ENCODE measurements at places on chromosomes 2 and 18.

- DNase-seq, result no peak
Measured at GRCh38 chr2:88866756-88867155, 175.3 kb downstream of the RPIA start.

GRCh38 chr2:88442061-88442460 lies 10.4 kb downstream of the FOXI3 start:
- no peak for DNase-seq

- no peak for DNase-seq
Measured at GRCh38 chr2:88696611-88697010, 5.1 kb downstream of the RPIA start.

DNA sequence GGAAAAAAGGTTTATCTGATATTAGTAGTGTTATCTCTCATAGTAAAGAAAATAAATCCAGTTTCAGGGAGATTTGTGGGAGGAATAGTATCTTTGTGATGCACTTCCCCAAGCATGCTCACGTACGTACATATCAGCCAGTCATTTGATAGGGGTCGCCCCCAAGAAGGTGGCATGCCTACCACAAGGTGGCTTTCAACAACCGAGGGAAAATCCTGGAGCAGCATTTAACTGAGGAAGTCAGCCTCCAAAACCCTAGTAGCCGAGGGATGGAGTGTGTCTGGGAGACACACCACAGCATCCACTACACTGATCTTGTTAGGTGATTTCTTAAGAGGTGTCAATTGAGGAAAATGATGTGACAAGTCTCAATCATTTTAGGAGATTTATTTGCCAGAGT lies 623.9 kb downstream of the NYAP2 start:
- no peak for DNase-seq

DNA sequence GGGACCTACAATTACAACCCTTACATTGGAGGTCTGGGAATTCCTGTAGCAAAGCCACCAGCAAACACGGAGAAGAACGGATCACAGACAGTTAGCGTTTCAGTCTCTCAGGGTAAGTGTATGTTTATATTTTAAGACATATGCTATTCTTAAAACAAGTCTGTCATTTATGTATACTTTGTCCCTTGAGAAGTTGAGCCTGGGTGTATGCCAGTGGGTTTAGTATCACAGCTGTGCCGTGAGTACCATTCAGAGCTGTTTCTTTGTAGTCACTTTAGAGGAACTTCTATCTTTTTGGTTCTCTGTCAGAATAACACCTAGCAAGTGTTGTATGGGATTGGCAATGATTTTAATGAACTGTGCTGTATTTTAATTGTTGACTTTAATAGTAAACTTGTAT lies 125.6 kb downstream of the BIRC6 start:
- DNase-seq, result no peak

DNA sequence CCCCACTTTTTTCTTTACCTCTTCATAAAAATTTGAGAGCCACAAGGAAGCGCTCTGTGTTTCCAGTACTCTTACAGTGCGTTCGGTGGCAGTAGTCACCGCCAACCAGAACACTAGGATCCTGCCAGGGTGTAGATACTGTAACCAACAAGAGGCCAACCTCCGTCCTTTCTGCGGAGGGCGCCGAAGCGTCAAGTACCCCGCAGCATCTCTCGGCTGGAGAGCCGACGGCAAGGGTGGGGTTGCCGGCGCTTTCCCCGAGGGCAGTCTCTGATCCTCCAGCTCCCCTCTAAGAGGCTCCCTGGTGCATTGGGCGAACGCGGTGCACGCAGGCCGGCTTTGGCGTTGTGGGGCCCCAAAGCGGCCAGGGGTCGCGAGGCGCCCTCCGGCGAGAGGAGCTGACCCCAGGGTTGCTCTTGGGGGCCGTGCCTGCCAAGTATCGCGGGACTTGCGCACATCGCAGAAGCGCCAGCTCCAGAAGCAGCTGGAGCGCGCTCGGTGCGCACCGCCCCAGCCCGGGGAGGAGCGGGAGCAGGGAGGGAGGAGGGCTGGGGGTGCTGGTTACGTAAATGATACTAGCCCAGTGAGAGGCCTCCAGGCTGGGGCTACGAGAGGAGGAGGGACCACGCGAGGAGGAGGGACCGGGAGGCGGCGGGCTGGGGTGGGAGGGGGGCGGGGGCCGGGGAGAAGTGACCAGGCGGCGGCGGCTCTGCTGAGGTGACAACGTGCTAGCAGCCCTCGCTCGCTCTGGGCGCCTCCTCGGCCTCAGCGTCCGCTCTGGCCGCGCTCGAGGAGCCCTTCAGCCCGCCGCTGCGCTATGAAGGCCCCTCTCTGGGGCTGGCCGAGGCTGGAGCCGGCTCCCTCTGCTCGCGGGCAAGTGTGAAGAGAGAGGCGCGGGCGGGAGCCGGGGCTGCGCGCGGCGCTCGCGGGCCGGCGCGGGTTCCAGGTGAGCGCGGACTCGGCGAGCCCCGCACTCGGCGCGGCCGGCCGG lies at the start of gene GALNT13:
Gene GALNT13 (plus strand): TSS at position 692 of the 991 bp plus-strand sequence.
- DNase-seq, result peak; percentile 91

GRCh38 chr18:506264-506663 lies 5.8 kb upstream of the COLEC12 start:
- DNase-seq, result no peak

GRCh38 chr18:69399253-69399652 lies 1.4 kb upstream of the DOK6 start:
- no peak for DNase-seq

- no peak for DNase-seq
Measured at GRCh38 chr2:172214252-172214651, 111.6 kb upstream of the DLX2 start.

DNA sequence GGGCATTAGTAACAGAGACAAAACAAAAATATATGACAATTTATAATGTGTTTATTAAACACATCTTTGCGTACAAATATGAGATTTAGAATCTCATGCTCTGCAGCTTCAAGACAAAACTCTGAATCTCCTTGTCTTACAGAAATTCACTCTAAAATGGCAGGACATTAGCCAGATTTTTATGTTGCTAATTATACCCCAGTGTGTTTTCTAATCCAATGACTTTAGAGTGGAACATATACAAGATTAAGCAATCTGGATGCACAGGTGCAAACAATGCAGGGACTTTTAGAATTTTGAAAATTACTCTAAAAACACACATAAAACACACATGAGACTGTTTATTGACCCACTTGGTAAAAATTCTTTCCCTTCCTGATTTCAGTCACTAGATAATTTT lies 85.9 kb downstream of the CALCRL start:
- DNase-seq, result no peak

DNA sequence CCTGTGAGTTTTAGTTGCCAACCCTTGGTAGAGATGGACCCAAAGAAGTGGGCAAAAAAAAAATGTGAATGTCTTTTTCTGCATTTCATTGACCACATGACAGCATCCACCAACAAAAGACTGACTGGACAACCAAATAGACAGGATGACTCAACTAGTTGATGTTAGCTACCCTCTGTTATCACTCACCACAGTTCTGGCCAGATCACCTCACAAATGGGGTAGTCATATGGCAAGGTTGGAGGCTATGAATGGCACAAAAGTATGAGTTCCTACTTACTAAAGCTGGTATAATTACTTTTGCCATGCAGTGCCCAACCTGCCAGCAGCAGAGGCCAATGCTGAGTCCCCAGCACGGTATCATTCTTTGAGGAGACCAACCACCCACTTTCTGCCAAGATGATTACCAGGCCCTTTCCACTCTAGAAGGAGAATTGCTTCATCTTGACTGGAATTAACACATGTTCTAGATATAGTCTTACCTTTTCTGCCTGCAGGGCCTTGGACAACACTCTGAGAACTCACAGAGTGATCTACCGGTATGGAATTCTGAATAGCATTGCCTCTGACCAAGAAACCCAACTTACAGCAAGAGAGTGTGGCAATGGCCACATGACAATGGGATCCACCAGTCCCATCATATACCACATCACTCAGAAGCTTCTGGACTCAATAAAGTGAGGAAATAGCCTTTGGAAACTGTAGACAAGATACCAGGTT lies 20.1 kb upstream of the TCF7L1 start:
- no peak for DNase-seq

DNA sequence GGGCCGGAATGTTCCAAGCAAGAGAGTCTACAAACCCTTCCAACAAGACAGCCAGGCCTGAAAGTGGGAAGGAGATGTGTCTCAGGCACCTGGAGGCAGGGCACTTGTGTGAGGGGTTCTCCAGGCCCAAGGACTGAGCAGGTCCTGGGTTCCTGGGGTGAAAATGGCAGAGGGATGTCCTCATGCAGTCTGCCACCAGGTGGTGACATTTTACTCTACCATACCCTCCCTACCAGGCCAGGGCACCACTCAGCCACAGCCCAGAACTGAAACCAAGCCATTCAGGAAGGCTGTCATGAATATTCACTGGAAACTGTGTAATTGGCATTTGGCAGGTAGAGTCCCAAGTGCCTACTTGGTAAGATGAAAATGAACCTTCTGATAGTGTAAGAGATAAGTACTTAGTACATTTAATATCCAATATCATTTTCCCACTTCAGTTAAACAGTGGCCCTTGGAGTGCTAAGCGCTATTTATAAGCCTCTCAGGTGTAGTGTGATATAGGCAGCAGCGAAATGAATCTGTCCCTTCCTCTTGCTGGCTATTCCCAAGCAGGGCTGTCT lies 185.1 kb downstream of the MYO5B start:
- DNase-seq, result peak; percentile 64

DNA sequence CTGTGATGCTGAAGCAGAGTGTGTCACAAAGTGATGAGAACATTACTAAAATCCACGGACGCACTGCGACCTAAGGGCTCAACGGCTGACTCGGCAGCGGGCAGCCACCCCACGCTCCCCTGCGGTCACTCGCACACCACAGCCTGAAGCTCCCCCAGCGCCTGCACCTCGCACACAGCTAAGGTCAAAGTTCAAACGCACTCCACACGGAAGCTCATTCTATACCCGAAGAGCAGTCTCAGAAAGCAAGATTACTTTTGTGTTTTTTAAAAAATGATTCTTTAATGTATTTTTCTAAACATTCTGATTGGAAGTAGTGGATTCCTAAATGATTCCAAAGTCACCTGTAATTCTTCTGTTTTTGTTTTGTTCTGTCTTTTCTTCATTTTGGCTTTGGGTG lies 21.7 kb downstream of the ASPRV1 start:
- no peak for DNase-seq

- DNase-seq, result no peak
Measured at GRCh38 chr2:15243762-15244161, 317.4 kb downstream of the NBAS start.

GRCh38 chr18:23283916-23284430 lies 148.7 kb downstream of the CABLES1 start:
- no peak for DNase-seq

- DNase-seq, result no peak
Measured at GRCh38 chr18:48997985-48998831, 47.4 kb upstream of the SMAD7 start.

GRCh38 chr2:108579623-108580022 lies 45.4 kb downstream of the LIMS1 start:
- DNase-seq, result no peak

- no peak for DNase-seq
Measured at GRCh38 chr2:42962508-42962953, 170.1 kb upstream of the HAAO start.

GRCh38 chr18:8586941-8587340 lies 22.3 kb upstream of the RAB12 start:
- DNase-seq, result no peak

DNA sequence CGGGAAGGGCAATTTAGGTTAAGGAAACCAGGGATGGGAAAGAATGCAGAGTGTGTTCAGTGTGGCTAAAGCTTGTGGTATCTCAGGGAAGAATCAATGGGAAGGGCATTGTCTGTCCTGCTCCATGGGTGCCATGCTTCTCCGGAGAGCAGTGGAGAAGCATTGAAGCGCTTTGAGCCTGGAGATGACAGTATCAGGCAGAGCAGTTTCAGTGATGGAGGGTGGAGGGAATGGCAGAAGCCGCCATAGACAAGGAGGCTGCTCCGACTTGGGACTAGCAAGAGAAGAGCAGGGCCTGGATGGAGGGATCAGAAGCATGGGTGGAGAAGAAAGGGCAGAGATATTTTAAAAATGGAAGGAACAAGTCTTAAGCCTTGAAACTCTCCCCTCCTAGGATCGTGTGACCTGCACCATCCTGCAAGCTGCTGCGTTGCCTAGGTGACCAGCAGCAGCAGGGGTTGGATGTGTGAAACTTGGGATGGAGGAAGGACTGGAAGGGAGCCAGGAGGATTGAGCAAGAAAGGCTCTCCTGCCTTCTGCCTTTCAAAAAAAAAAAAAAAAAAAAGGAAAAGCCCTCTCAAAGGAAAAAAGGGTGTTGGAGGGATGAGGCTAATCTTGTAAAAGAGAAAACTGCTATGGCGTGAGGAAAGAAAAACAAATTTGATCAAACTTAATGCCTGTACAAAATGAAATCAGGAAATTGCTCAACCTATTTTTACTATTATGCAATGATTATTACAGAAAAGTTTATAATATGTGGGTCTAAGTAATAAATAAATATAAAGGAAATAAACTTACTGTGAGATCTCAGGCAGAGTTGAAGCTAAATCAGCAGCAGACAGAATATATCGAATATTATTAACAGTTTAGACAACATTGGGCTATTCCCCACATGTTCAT lies 493.8 kb upstream of the NRP2 start:
- DNase-seq, result no peak

- DNase-seq, result no peak
Measured at GRCh38 chr2:228628682-228629081, 447.2 kb upstream of the SPHKAP start.

- no peak for DNase-seq
Measured at GRCh38 chr18:10197097-10197496, 257.3 kb upstream of the APCDD1 start.

GRCh38 chr2:28335666-28336065 lies 57.0 kb upstream of the FOSL2 start:
- DNase-seq, result no peak

DNA sequence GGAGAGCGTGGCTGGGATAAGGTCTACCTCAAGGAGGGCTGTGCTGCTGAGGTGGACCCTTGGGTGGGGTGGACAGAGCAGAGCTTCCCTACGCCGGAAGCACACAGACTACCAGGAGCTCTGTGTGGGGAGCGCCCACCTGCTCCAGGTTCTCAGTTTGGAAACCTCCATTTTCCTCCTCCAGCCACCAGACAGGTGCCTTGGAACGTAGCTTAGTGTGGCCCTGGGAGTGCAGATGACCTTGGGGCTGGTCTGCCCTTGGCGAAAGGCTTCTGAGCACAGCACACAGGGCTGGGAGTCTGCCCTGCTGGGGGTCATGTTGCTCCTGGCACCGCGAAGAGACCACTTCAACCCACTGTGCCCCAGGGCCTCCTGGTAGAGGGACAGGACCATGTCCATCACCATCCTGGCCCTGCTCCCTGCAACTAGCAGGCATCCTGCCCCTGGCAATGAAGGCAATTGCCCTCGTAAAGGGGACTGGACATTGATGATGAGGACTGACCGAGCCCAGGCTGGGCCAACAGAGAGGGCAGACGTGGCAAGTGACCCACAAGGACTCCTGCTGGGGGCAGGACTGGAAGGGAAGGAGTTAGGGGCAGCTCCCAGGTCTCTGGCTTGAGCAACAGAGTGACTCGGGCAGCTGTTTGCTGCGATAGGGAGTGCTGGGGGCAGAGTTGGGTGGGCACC lies 214.7 kb downstream of the CYP26B1 start:
- no peak for DNase-seq

- DNase-seq, result peak; percentile 7
Measured at GRCh38 chr18:42028247-42028832, 73.3 kb downstream of the PIK3C3 start.

Data from NCI-H1694 (cell line).